Lower leg skin (tissue), 4 donors: ENCODE measurements at places on chromosomes 12 and 14.

- peak; percentile 69 for DNase-seq
These were observed 39.7 kb downstream of the KRT80 start for GRCh38 chr12:52151837-52152783.

- no peak for DNase-seq
These were observed 3.7 kb downstream of the HOXC9 start for GRCh38 chr12:54003625-54004024.

GRCh38 chr14:106790189-106791036, 1264.0 kb downstream of the TMEM121 start:
- DNase-seq, result peak; percentile 89

DNA sequence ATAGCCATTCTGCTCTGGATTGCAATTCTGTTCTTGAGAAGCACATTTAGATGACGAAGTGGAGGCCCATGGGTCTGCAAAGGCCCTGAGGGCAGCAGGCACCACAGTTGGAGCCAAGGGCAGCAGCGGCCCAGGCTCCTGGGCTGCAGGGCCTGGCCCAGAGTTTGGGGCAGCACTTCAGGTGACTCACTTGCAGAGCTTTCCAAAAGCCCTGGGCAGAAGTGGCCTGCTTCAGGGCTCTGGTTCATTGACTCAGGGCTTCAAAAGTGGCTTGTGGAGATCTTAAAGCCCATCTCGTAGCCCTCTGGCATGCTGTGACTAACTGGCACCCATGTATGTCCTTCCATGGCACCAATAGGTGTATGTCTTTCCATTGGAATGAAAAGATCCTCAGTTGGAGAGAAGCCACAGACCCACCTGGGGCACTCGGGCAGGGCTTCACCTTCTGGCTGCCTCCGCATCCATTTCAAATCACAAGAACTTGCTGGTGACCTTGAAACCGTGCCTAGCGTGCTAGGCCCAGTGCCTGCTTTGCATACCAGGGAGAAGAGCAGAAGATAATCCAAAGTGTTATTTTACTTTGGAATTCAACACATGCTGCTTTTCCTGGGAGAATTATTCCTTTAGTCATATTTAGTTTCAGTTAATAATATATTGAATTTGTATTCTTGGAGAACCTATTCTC, 106.7 kb downstream of the PRMT8 start:
- peak; percentile 21 for DNase-seq

DNA sequence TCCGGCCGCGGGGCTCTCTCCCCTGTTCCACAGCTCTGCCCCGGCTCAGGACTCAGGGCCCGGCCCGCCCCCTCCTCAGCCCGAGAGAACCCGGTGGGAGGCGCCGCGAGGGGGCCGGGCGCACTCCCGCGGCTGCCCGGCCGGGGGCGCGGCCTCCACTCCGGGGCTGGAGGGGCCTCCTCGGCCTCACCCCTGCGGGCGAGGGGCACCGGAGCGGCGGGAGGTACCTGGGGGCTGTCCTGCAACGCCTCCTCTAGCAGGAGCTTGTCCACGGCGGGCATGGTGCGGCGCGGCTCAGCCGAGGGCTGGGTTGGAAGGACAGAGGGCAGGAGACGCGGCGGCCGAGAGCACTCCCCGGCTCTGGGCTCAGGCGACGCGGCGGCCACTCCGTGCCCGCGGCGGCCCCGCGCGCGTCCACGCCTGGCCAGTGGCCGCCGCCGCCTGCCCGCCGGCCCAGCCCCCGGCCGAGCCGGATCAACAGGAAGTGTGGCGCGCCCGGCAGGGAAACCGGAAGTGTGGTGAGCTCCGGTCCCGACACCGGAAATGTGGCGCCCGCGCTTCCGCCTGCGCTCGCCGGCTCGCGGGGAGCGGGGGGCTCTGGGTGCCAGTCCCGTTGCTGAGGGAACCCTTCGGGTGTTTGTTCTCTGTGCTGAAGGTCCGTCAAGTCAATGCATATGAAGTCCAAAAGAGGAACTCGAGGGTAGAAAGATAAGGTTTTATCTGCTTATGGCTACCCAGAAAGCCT, at the start of gene APPL2:
APPL2 (minus strand) TSS at position 443 of the 745 bp plus-strand sequence; CDS start at position 281, 162 bp downstream.
- DNase-seq, result peak; percentile 84

- DNase-seq, result no peak
These were observed 52.9 kb upstream of the CAPRIN2 start for GRCh38 chr12:30807695-30808034.
